ENCODE measurements at places on chromosomes 4 and X. TPM values are rescaled to one million over a fixed set of nuclear protein-coding genes. Genes with fewer than 3 reads are reported as not detected.

IL2 gene
- polyA plus RNA-seq = not detected

GABRG1 gene
- polyA plus RNA-seq = not detected

KCNE5 gene
- not detected for polyA plus RNA-seq

SMIM10 gene
- 12.5 TPM for polyA plus RNA-seq

TEX11 gene
- 0.18 TPM for polyA plus RNA-seq

ARHGAP6 gene
- polyA plus RNA-seq = 3.9 TPM

XPNPEP2 gene
- 1.2 TPM for polyA plus RNA-seq

FAM156A gene
- 4.5 TPM for polyA plus RNA-seq

GRSF1 gene
- polyA plus RNA-seq = 61.6 TPM

TMEM271 gene
- polyA plus RNA-seq = not detected

MEPE gene
- polyA plus RNA-seq = not detected

MAGEB1 gene
- polyA plus RNA-seq = not detected

PAK3 gene
- 0.75 TPM for polyA plus RNA-seq

FOXP3 gene
- polyA plus RNA-seq = 0.12 TPM

SYTL5 gene
- 16.5 TPM for polyA plus RNA-seq

BTK gene
- polyA plus RNA-seq = 3.2 TPM

GPRASP1 gene
- polyA plus RNA-seq = 2.4 TPM

GRPR gene
- not detected for polyA plus RNA-seq

FAM9B gene
- polyA plus RNA-seq = not detected

F8A2 gene
- polyA plus RNA-seq = not detected

NDUFC1 gene
- polyA plus RNA-seq = 138 TPM

CENPVL2 gene
- not detected for polyA plus RNA-seq

CORIN gene
- 0.31 TPM for polyA plus RNA-seq

F8A3 gene
- polyA plus RNA-seq = 3.0 TPM

RGN gene
- polyA plus RNA-seq = 12.5 TPM

All from stomach (tissue), 19 donors.